ENCODE measurements at places on chromosomes 2 and 18.

GRCh38 chr2:127560201-127560930 is 24.9 kb downstream of the MYO7B start:
- DNase-seq = no peak

GRCh38 chr2:219995991-219996765 is 368.7 kb downstream of the SLC4A3 start:
- DNase-seq = no peak

DNA sequence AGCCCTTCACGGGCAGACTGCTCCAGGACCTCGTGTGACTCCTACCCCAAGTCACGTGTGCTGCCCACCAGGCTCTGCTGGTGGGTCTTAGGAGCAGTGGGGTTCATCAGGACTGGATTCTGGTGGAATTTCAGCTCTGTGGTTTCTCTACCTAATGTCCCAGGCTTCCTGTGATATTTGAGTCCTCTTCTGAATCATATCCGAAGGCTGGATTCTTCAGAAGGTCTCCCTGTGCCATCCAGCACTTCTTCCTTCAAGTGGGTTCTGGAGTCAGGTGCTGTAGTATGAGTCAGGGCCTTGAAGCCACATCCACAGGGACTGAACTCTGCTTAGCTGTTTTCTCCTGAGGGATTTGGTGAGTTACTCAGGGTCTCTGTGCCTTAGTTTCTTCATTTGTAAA is 850.2 kb upstream of the CELF4 start:
- DNase-seq = no peak

DNA sequence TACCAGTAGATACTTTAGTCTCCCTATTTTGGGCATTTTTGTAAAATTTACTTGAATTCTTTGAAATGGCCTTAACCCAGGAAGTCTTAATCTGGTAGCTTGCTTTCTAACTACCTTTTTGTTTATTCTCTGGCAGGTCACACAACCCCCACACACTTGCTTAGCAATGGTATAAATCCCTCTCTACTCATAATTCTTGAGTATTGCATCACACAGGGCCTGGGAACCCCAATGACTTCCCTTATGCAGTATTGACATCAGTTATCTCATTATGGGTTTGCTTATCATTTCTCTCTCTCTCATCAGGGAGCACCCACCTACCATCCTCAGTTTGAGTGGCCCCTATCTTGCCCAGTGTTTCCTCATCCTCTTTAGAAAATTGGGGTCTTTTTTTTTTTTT is 207.1 kb downstream of the KCNS3 start:
- DNase-seq = no peak

GRCh38 chr2:71715951-71716696 is 262.8 kb downstream of the DYSF start:
- no peak for DNase-seq

- no peak for DNase-seq
These were observed 14.3 kb downstream of the KCNG2 start for GRCh38 chr18:79812052-79812451.

- no peak for DNase-seq
These were observed 73.8 kb downstream of the TMEM18 start for GRCh38 chr2:603427-603826.
